RKO (cell line): ENCODE measurements at places on chromosomes 2 and 18.

DNA sequence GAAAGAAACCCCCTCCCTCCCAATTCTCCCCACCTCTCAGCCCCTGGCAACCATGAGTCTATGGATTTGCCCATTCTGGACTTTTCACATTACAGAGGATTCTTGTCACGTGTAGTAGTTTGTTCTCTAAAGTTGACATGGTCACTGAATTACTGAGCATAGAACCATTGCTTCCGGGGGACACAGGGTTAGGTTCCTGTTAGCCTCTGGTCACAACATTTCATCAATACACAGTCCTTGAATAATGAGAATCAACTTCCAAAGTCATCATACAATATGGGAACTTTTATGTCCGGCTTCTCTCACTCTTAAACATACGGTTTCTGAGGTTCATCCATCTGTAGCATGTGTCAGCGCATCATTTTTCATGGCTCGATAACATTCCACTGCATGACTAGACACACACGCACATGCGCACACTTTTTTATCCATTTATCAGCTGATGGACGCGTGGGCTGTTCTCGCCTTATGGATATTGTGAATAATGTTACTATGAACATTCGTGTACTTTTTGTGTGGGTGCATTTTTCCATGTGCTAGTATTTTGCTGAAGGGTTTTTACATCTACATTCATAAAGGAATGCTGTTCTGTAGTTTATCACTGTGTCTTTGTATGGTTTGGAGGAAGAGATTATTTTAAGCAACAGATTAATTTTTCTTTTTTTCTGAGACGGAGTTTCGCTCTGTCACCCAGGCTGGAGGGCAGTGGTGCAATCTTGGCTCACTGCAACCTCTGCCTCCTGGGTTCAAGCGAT lies 48.1 kb downstream of the PARD6G start:
- DNase-seq = no peak

DNA sequence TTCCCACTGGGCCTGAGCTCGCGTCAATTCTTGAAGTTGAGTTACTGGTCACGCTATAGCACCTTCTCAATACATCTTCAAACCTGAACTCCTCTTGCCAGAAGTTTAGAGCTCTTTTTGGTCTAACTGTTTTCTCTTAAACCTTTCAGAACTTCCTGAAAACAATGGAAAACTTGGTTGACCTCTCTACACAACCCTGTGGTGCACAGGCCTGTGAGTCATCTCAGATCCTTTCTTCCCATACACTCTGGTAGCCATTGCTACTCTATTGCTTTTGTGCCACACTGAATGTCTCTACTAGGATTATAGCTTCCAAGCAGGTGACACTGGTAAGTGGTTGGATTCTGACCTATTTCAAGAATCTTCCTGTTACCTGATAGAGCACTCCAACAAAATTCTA lies 321.5 kb upstream of the FSIP2 start:
- no peak for DNase-seq

- DNase-seq = peak; percentile 76
These were observed 697 bp upstream of the SPATS2L start for GRCh38 chr2:200305797-200306195.

GRCh38 chr18:76973520-76974266 lies 151.3 kb downstream of the ZNF236 start:
- DNase-seq = no peak

- no peak for DNase-seq
These were observed 1.7 kb downstream of the INPP5D start for GRCh38 chr2:233061591-233062450.

DNA sequence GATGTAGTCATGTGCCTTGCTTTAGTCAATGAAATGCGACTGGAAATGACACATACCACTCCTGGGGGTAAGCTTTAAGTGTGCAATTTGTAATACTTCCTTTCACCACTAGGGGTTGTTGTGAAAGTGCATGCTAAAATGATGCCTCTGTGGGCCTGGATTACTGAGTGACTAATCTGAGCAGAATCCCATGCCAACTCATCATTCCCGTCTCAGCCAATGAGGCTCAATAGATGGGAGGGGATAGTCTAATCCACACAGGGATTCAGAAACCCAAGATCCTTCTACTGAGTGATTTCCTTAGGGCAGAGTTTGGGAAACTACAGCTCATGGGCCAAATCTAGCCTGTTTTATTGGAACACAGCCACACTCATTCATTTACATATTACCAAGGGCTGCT lies 54.0 kb downstream of the HRH4 start:
- peak; percentile 93 for DNase-seq

DNA sequence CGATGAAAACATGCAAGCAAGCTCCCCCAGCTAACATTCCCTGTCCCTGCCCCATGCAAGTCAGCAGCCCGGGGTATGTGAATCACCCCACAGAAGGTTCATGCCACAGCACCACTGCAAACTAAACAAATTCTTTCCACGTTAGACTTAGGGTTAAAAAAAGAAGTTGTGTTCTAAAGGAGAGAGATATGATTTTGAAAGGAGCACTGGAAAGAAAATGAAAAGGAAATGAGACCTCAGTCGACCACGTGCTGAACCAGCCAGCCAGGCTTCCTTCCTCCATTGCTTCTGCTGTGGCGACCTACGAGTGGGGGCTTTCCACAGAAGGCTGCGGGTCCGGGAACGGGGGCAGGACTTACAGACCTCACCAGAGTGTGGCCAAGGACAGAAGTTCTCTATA lies 52.0 kb downstream of the ARL4C start:
- no peak for DNase-seq

- no peak for DNase-seq
These were observed 59.1 kb downstream of the TNS1 start for GRCh38 chr2:217943446-217944321.

GRCh38 chr2:96143231-96143847 lies 1.9 kb downstream of the DUSP2 start:
- no peak for DNase-seq

DNA sequence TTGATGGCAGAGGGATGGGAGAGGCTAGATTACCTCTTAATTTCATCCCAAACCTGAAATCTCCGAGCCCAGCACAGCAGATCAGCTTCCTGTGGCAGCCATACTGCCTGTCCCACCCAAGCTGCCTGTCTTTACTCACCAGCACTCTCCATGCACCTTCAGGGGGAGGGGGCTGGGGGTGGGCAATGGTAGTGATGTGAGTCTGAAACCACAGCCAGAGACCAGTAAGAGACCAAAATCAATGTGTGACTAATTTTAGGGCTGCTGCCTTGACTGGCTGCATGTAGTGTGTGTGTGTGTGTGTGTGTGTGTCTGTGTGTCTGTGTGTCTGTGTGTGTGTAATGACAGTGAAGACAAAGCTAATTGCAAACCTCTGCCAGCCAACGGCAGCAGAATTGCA lies 11.7 kb upstream of the TEX261 start:
- no peak for DNase-seq

GRCh38 chr2:61452392-61452791 lies 18.5 kb downstream of the USP34 start:
- DNase-seq = no peak

GRCh38 chr2:197760293-197760657 lies 24.8 kb downstream of the BOLL start:
- no peak for DNase-seq

- DNase-seq = no peak
These were observed 121.8 kb downstream of the NCK2 start for GRCh38 chr2:105866216-105867185.

DNA sequence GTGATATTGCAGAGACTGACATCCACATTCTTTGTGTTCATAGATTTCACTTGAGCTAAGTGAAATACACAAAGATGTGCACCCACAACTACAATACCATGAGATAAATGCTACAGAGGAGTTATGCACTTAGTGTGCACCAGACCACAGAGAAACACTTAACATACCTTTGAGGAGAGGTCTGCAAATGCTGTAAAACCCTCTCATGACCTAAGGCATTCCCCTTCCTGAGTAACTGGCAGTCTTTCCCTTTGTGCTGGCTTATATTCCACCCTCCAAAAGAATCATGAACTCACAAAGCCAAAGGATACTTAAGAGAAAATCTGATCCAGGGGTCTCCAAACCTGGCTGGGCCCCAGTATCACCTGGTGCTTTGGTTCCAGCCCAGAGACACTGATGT lies 16.2 kb downstream of the NXPH2 start:
- no peak for DNase-seq

DNA sequence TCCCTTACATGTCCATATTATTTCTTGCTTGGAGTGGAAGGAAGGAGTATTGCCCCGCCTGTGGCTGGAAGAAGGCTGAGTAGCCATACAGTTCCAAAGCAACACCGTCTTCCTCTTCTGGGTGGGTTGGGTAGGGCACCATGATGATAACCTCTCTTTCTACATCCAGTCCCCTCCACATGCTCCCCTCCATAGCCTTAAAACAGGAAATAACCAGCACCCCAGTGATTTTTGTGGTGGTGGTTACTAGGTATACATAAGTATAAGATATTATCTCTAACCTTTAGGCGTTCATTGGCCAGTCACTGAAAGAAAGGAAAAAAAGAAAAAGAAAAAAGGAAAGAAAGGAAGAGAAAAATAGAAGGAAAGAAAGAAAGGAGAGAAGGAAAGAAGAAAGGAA lies 63.1 kb downstream of the CXCR4 start:
- no peak for DNase-seq
